ENCODE measurements at places on chromosomes 1 and 21. TPM values are rescaled to one million over a fixed set of nuclear protein-coding genes. Genes with fewer than 3 reads are reported as not detected.

DNA sequence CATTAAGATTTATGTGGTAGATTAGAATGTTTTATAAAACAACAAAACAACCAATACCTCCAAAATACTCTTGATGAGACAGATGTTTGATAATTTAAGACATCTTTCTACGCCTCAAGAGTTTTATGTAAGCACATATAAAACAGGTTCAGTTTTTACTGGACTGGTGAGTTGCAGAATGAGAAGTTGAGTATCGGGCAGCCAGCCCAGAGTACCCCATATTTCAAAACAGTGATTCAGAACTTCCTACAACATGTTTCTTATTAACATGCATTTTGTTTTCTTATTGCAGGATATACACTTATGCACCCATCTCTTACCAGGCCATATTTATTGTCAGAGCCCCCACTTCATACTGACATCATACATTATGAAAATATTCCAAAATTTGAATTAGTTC is 91.4 kb upstream of the RAVER2 start:
- no peak for DNase-seq

DNA sequence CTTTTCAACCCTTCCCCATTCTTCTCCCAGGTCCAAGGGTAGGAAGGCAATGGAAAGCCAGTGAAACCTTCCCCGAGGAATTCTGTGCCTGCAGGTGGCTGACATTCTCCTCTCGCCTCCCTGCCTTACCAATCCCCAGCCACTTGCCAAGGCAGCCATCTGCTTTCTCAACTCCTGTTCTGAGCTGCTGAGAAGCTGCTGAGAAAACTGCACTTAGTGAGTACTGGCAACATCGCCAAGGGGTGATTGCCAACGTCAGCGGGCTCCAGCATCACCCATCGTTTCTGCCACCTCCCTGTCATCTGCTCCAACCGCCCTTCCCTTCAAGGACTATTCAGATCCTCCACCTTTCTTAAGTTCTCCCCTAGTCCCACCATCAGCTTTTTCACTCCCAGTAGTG is 106.0 kb downstream of the PTPRU start:
- no peak for DNase-seq

DNA sequence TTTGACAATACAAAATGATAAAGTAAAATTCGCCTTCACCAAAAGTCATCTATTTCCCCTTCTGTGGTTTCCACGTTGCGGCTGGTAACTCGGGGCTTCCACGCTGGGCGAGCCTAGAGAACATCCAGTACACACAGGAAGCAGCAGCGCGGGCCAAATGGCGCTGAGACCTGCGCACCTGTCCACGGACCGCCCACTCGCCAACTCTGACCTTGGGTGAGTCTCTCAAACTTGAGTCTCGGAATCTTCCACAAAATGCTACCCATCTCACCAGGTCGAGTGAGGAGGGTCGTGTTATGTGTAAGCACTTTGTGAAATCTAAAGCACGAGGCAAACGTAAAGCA is 820 bp upstream of the TTF2 start:
- DNase-seq: peak; percentile 49

GRCh38 chr1:203916756-203917155 is 55.4 kb downstream of the SNRPE start:
- DNase-seq: no peak

GRCh38 chr1:18552631-18553030 is 71.9 kb downstream of the KLHDC7A start:
- DNase-seq: no peak

Gene S100A12
- polyA plus RNA-seq: 1.0 TPM

Gene SELENBP1
- polyA plus RNA-seq: not detected

Measured in mammary epithelial cell (primary cell).